ENCODE measurements at places on chromosomes 7 and 10.

GRCh38 chr10:79188154-79188965 is 119.6 kb downstream of the ZMIZ1 start:
- DNase-seq: no peak

DNA sequence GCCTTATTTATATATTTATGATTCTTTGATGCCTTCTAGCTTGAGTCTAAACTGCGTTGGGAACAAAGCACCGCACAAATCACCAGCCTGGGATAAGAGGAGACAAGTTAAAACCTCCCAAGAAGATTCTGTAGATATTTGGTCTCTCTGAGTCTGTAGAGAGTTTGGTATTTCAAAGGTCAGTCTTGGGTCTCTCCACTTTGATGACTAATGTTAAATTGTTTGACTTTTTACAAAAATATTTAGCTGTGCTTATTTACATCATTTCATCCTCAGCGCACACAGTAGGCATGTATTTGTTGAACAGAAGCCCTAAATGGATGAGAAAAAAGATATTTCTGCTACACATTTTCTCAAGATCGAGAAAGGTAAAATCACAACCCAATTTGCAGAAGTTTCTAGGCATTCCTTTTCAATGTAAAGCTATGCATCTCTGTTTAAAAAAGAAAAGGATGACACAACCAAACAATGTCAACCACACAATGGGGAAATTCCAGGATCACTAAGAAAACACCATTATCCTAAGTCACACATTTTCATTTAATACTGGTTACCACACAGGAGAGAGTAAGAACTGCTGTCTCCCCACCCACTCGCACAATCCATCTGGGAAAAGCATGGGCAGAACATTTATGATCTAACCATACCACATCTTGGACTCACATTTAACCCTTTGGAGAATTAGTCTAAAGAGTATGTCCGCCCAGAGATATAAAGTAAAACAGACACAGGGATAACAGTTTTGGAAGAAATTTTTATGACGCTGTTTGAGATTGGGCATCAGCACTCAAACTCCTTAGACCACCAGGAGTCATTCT is 4.4 kb downstream of the CDK6 start:
- DNase-seq: peak; percentile 84

DNA sequence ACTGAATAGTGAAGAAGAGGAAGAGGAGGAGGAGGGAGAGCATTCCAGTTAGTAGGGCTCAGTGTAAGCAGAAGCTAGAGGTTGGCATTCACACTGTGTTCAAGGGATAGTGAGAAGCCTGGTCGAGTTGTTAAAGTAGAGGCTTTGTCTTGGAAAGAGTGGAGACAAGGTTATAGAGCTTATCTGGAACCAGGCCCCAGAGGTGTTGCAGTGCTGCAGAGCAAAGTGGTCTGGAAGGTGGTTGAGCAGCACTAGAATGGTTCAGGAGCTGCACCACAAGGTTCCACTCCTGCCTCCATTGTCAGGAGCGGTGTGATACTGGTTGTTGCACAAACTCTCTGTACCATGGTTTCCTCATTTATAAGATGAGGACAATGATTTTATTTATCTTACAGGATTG is 8.8 kb upstream of the PCGF5 start:
- DNase-seq: no peak

- no peak for DNase-seq
These were observed 93.8 kb downstream of the MARCHF5 start for GRCh38 chr10:92384741-92385140.

GRCh38 chr10:50470345-50470744 is 153.4 kb downstream of the SGMS1 start:
- peak; percentile 4 for DNase-seq

- DNase-seq: no peak
These were observed 36.3 kb upstream of the SH2D4B start for GRCh38 chr10:80501381-80501912.

GRCh38 chr10:110083884-110084283 is 76.1 kb downstream of the ADD3 start:
- DNase-seq: peak; percentile 65

DNA sequence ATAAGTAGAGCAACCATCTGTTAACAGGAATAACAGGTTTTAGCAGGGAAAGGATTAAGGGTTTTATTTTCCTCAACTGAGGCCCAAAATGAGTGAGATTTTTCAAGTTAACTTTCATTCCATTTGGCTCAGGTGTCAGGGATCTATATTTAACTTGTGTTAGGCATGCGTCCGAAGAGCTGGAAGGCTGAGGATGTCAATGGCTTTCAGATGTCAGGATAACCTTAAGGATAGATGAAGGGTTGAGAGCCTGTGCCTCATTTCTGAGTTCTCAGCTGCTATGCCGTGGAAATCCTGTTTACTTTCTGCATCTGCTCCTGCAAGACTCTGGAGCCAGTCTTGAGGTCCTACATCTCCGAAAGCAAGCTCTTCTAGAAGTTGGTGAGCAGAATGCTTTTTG is 36.4 kb upstream of the CD36 start:
- no peak for DNase-seq

- DNase-seq: no peak
These were observed 31.5 kb upstream of the PPP2R2D start for GRCh38 chr10:131869344-131869743.

Data from adipocyte (in vitro differentiated cells).